GM06990 (cell line): ENCODE measurements at places on chromosomes 7 and 10.
A peak's percentile ranks its signal among the peaks of the same experiment; 100 is the strongest.

GRCh38 chr7:2024567-2024918 lies 208.2 kb downstream of the MAD1L1 start:
- DNase-seq: no peak

GRCh38 chr10:18418541-18419215 lies 232.7 kb downstream of the NSUN6 start:
- no peak for DNase-seq

DNA sequence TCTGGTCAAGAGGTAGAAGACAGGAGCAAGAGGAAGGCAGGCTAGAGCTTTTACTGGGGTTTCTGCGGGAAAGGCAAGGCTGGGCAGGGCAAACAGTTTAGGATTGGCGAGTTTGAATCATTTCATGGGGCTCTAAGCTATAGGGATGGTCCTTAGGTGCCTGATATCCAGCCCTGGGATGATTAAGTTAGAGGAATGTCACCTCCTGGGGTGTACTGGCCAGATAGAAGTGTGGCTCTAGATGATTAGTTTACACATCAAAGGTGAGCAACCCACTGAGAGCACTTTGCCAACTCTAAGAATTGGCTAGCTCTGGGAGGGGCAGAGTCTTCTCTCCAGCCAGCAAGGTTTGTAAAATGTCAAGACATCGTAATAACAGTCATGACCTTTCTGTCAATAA lies 52.4 kb downstream of the ZNF365 start:
- no peak for DNase-seq

DNA sequence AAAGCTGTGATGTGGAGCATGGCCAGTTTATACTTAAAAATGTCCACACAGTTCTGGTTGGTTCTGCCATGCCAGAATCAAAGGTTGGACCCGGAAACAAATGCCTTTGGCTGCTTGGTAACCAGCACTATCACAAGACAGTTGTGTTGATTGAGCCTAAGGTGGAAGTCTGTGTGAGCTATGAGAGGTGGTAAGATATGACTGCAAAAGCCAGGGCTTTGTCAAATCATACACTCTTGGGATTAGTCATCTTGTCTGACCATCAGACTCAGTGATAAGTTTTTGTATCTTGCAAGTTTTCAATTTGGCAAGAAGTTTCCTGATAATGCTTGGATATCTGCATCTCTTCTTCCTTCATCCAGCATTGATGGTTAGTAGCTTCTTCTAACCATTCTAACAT lies 35.5 kb downstream of the GPR141 start:
- peak; percentile 20 for DNase-seq

DNA sequence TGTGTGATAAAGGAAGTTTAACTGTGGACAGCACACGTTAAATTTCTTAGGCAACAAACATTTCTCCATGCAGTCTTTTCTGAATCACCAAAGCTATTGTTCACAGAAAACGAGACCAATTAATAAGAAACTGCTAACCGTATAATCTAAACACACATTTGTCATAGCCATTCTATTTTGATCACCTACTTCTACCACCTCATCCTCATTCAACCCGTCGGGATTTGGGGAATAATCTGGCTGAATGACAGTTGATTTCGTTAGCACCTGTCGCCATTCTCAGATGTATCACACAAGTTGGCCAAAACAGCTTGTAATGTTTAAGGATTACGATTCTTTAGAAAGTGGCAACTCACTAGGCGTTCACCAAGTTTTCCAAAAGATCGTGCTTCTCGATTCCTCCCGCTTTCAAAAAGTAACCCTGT lies 1.2 kb downstream of the EZH2 start:
- DNase-seq: no peak

DNA sequence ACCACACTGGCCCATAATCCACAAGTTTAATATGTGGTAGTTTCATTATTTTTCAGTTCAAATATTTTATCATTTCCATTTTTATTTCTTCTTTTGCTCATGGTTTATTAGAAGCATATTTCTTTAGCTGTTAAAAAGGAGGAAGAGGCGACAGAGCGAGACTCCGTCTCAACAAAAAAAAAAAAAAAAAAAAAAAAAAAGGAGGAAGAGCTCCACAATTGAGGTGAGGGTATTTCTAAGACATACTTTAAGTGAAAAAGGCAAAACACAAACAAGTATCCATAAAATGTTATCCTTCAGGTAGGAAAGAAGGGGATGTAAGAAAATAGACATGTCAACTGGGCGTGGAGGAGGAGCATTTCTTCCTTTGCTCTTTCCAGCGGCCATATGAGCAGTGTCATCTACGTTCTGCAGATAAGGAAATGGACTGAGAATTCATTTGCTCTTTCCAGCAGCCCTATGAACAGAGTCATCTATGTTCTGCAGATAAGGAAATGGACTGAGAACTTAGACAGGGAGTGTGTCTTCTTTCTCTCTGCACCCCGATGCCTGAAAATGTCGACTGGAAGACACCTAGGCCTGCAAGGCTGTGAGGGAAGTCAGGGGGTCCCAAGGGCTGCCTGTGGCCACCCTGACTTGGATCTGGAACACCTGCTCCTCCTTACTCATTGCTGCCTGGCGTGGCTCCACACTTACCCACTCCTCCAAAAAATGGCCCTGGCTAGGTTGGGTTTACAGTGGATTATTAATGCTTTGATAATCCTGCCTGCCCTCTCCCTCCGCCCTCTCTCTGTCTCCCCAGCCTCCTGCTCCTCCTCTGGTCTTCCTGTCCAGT lies 18.9 kb upstream of the RAMP3 start:
- DNase-seq: no peak

DNA sequence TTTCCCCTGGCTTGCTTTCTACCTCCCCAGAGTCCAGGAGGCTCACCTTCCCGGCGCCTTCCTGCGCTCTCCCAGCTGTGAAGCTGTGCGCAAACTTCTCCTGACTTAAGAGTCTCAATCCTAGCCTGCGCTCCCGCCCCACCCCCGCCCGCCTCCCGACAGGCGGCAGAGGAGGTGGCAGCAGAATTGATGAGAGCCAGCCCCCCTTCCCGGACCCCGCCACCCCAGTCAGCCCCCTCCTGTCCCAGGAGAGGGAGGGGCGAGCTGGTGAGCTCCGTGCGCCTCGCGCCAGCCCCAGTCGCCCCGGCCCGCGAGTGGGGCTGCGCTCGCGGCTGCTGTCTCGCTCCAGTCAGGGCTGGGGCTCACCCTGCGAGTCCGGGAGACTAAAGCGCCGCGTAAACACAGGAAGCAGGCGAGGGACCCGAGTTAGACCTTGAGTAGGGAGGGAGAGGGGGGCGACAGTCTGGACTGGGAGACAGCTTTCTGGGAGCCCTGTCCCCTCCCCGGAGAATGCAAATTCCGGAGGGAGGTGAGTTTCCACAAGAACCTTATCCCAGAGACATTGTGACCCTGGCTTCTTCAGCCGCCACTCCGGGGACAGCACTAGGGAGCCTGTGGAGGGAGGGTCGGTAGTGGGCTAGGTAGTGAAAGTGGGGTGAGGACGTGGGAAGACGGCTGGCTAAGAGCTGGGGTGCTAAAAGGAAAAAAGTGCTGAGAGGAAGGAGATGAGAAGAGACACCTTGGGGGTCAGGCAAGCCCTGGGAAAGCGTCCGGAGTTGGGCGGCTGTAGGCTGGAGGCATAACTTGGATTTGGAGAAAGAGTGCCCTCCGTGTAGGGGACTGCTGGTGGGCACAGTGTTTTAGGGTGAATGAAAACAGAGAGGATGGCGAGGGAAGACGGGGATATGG lies at the start of gene CALCR:
Gene CALCR, minus strand, starts transcription at position 79 of the 909 bp plus-strand sequence. CDS start 87,743 bp downstream, outside the sequence.
- DNase-seq: no peak

GRCh38 chr7:56188823-56189346 lies 72.7 kb upstream of the NUPR2 start:
- no peak for DNase-seq

DNA sequence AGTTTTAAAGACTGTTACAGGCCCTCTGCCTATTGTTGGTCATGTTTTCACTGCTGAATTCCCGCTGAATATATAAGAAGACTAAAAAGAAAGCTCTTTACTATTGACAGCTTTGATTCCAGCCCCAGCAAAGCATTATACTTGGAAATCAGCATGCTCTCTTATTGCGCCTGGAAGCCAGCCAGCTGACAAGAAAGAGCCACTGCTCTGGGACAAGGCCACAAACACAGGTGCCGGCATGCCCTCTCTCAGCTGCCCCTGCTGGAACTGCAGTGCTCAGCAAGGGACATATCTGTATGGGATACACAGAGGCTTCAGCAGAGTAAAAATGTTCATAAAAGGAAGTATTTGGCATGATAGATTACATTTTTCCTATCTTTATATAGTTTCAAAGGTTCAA lies 523.9 kb downstream of the ADRA2A start:
- no peak for DNase-seq

DNA sequence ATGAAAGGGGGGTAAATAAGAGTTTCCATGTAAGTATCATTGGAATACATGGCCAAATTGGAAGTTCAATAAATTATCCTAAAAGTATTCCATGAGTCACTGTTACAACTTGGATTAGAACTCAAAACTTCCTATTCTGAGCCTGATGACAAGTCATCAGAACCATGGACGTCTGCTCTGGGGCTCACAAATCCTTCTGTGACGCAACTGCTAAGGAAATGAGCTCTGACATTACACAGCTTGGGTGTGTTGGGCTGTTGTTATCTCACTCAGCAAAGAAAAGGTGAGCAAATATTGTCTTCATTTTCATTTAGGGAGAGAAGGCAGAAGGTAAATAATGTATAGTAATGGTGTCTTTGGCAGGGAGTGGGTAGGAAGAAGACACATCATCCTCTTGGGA lies 214.8 kb upstream of the ADO start:
- no peak for DNase-seq

GRCh38 chr7:28748933-28749584 lies 209.1 kb downstream of the TRIL start:
- peak; percentile 24 for DNase-seq

GRCh38 chr10:118112543-118113125 lies 65.9 kb upstream of the RAB11FIP2 start:
- no peak for DNase-seq

DNA sequence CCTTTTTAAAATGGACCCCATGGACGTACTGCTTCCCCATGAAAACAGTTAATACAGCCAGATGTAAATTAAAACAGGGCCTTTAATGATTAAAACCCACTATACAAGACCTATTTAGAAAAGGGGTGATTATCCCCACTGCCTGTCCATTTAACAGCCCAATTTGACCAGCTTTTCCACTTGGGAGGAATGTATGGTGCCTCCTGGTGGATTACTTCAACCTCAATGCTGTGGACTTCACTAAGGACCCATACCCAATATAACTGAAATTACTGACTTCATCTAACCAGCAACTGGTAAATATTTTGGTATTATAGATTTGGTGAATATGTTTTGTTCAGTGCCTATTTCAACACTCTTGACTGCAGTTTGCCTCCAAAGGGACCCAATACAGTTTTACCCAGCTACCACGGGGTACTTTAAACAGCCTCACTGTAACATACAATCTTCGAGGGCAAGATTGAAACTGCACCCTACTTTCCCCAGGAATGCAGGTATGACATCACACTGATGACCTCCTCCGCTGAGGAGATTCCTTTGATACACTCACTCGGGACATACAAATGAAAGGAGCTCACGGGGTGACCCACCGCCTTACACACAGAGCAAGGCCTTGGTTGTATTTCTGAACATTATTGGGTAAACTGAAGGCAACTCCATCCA lies 192.8 kb downstream of the DNAJC1 start:
- no peak for DNase-seq

DNA sequence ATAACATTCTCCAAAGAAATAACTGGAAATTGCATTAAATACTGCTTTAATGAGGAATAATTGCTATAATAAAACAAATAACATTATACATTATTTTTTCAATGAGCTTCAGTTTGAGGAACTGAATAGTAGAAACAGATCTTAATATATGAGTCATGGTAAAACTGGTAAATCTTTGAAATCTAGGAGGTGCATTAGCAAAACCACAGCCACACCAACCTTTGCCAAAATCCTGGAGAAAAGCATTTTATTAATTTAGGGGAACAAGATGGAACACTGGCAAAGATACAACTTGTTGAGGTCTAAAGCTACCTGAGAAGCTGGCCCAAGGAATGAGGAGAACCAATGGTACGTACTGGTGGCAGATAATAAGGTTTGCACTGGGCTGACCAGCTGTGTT lies 5.4 kb upstream of the ASL start:
- DNase-seq: no peak

DNA sequence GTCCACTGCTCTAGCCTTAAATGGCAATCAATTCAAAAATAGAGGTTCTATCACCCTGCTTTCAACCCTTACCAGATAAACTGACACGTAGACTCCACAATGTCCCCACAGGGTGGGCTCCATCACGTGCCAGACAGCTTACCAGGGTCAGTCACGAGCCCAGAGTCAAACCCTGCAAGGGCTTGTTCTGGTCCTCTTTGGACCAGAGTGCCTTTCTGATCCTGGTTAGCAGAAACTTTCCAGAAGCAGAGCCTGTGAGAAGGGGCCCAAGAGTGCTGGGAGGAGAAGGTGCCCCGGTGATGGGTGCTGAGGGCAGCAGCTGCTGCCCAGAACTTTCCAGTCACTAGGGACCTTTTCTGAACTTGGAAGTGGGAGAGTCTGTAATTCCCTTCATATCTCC lies 354 bp upstream of the GIMAP5 start:
- no peak for DNase-seq

DNA sequence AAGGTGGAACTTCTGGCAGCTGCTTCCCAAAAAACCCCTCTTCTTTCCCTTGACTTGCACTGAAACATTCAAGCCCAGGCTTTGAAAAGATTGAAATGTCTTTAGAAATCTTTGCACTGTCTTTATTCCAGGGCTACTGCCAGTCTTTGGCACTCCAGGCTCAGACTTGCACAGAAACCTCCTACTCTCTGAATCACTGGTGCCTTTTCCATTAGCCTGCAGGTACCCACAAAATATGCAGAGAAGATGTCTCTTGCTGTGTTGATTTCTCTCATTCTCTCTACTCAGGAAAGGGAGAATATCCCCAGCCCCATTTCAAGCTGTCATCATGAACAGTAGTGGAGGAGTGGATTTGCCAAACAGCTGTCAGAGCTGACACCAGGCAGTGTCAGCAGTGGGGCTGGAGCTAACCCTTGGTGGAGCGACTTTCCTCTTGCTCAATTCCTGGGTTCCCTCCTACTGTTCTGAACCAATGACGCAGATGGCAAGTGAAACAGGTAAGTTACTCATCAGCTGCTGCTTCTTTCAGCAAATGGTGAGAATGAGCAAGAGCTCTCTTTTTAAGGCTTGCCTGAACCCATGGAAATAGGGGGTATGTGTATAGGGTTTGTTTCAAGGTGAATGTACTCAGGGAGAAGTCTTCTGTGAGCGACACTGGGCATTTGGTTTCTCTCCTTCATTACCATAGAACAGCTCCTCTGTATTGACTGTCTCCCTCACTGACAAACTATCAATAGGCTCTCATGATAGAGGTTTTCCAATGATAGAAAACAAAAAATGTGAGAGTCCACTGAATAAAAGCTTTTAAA lies 362.4 kb downstream of the ADRA2A start:
- no peak for DNase-seq

- no peak for DNase-seq
These were observed 6.7 kb upstream of the MGAM2 start for GRCh38 chr7:142104550-142105527.

DNA sequence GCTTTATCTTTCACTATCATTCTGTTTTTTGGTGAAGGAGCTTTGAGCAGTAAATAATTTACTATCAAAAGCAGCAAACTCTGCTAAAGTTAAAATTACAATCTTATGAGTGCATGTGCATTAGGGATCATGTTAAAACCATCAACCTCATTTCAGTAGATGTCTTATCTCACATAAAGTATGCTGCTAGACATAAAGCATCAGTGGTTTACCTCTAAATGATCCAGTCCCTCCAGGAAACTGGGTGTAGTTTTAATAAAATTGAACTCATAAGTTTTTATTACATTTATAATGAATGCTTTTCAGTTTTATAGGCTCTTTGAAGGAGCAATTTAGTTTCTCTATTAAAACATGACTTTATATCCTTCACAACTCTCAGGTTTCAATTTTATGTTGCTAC lies 108.7 kb downstream of the LRRN3 start:
- DNase-seq: no peak
